Breast epithelium (tissue), 4 donors: ENCODE measurements at places on chromosomes 2 and 18. TPM values are rescaled to one million over a fixed set of nuclear protein-coding genes. Genes with fewer than 3 reads are reported as not detected.

- H3K36me3 ChIP-seq, result no peaks in the 10 kb centered on the region
- DNase-seq, result no peak
Observed at GRCh38 chr2:101802329-101802728, 104.8 kb downstream of the MAP4K4 start.

- H3K4me3 ChIP-seq, result no peak overlapping the region
- no peaks in the 10 kb centered on the region for H3K27me3 ChIP-seq
- no peaks in the 10 kb centered on the region for H3K36me3 ChIP-seq
- no peak overlapping the region for H3K27ac ChIP-seq
- DNase-seq, result no peak
- no peaks in the 10 kb centered on the region for H3K4me1 ChIP-seq
Observed at GRCh38 chr2:238517209-238517608, 90.5 kb downstream of the ASB1 start.

DNA sequence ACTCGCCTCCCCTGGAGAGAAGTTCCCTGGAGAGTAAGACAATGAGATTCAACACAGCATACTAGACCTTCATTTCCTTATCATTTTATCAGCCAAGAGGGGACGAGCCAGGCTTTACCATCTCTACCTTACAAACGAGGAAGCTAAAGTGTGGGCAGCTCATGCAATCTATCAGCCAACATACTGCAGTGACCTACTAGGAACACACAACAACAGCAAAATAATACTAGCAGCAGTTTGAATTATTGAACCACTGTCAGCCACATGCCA is 60.0 kb upstream of the TEX51 start:
- DNase-seq, result no peak
- no peak overlapping the region for H3K4me3 ChIP-seq
- H3K4me1 ChIP-seq, result no peaks in the 10 kb centered on the region
- H3K27me3 ChIP-seq, result no peaks in the 10 kb centered on the region
- H3K36me3 ChIP-seq, result no peaks in the 10 kb centered on the region
- H3K27ac ChIP-seq, result no peak overlapping the region

DNA sequence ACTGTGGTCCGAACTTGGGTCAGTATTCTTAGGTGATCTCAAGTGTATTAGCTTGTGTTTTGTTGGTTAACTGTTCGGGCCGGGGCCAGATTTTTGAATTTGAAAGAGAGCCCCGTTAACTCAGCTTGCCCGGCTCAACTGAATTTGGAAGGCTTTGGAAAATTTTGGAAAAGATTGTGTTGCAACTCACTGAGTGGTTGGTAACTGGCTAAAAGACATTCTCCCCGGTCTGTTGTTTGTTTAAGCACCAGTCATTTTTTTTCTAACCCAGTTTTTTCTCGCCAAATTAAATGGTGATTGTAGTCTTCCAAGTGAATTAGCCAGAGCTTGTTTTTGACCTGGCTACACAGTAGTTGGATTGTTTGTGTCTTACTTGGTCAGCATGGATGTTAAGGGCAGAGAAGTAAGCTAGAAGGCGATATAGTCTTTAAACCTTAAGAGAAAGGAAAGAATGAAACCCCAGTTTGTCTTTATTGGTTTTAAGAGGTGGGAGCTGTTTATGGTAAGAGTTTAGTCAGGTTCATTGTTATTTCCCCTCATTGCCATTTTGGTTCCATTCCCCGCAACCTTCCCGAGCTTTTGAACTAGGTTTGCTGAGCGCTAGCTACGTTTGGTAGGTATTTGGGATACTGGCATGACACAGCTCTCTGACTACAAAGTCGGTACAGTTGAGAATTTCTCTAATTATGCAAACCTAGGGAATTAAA is 2.4 kb downstream of the MAP4K4 start:
- no peaks in the 10 kb centered on the region for H3K27me3 ChIP-seq
- no peaks in the 10 kb centered on the region for H3K36me3 ChIP-seq
- H3K27ac ChIP-seq, result peak overlapping the region; percentile 94
- no peaks in the 10 kb centered on the region for H3K4me1 ChIP-seq
- H3K4me3 ChIP-seq, result peak overlapping the region; percentile 63

ALKAL2 gene
- total RNA-seq, result 16.1 TPM

GRCh38 chr18:31651369-31651768 is 33.0 kb downstream of the B4GALT6 start:
- no peak overlapping the region for H3K27ac ChIP-seq

DNA sequence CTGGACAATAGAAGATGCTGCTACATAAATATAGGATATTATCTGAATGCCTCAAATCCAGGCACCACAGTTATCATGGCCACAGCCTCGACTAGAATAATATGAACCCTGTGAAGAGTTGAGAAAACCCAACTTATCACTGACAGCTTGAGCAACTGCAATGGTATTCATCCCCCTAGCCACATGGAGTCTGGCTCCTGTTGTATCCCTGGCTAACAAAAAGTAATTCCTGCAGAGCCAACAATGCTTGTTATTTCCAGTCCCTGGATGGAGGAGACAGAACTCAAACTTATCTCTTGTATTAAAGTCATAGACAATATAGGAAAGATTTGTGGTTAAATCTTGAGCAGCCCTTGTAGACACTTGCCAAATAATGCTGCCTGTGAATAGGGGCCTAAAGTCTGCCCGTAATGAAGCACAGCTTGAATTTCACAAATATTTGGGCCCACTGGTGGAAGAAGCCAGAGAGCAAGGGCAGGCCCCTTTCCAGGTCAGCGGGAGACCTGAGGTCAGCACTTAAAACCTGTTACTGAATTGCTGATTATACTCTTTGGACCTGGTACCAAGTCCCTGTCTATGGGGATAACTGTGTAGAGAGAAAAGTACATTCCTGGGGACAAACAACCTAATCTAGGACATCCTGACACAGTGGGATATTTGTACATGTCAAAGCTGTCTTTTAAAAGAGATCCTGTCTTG is 28.4 kb upstream of the SUCLG1 start:
- no peak for DNase-seq
- H3K36me3 ChIP-seq, result no peaks in the 10 kb centered on the region
- H3K27ac ChIP-seq, result no peak overlapping the region
- no peak overlapping the region for H3K4me3 ChIP-seq
- H3K4me1 ChIP-seq, result no peaks in the 10 kb centered on the region
- H3K27me3 ChIP-seq, result no peaks in the 10 kb centered on the region

- no peaks in the 10 kb centered on the region for H3K4me1 ChIP-seq
- H3K27me3 ChIP-seq, result peaks cover 3% of the 10 kb centered on the region
- no peaks in the 10 kb centered on the region for H3K36me3 ChIP-seq
- no peak overlapping the region for H3K27ac ChIP-seq
- H3K4me3 ChIP-seq, result no peak overlapping the region
Observed at GRCh38 chr2:198376677-198377076, 572.3 kb downstream of the PLCL1 start.

- no peaks in the 10 kb centered on the region for H3K4me1 ChIP-seq
- peak overlapping the region; percentile 10 for H3K27ac ChIP-seq
- no peaks in the 10 kb centered on the region for H3K27me3 ChIP-seq
- H3K4me3 ChIP-seq, result peak overlapping the region; percentile 69
- no peaks in the 10 kb centered on the region for H3K36me3 ChIP-seq
- DNase-seq, result no peak
Observed at GRCh38 chr2:163732727-163733126, 3.1 kb downstream of the FIGN start.
